ENCODE measurements at places on chromosomes 2 and 18.

- peak; percentile 26 for DNase-seq
These were observed 383.9 kb downstream of the ARHGAP15 start for GRCh38 chr2:143513081-143513480.

GRCh38 chr2:218329027-218329825 is 27.4 kb upstream of the CATIP start:
- DNase-seq = no peak

- DNase-seq = no peak
These were observed 373.8 kb downstream of the TMEM182 start for GRCh38 chr2:103135679-103136078.

DNA sequence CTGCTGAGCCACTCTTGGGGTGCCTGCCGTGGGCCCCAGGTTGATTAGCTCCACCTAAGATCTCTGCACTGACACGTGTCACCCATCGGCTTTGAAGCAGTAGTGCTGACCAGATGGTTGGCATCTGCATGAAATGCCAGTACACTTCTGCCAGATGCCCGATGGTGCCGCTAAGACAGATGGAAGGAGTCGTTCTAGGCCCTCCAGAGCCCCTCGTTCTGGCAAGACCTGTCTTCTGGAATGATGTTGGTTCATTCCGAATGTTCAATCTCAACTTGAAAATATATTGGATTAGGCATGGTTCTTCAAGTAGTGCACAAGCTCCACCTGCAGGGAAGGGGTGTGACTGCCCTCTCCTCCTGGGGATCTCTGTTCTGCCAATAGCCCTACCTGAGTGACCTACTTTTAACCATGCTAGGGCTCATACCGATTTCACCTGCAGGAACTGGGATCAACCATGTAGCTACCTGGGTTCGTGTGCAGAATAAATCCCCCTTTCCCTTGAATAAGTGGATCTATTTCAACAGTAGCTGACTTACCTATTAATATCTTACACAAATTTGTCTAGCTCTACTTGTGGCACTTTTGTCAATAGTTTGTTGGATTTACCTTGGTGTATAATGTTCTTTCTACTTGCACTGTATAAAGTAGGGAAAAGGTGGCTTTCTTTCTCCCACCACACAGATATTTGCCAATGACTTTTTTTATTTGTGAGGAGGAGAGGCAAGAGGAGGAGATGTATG is 342.6 kb downstream of the CTNNA2 start:
- DNase-seq = no peak

- DNase-seq = no peak
These were observed 84.7 kb upstream of the BOD1L2 start for GRCh38 chr18:57062178-57062577.

- no peak for DNase-seq
These were observed 542.4 kb upstream of the NRP2 start for GRCh38 chr2:205139822-205140463.

DNA sequence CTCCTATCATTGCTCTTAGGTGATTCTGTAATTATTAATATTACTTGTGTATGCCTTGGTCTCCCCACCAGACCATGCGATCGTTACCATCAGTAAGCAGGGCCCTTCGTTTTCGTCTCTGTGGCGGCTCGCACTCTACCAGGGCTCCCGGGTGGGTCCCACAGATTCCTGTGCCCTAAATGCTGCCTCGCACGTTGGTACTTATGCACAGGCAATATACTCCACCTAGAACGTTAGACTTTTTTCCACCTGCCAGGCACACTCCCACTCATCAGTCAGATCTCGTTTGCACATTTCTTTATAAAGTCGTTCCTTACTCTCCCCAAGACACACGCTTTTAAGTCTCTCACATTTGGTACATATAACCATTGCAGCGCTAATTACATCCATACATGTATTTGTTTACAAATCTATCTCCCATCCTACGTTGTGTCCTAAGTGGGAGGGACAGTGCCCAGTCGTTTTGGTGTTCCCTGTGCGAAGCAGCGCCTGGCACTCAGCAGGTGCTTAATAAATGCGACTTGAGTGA is 901 bp downstream of the FEZ2 start:
- no peak for DNase-seq

GRCh38 chr2:70861777-70862625 is 26.4 kb upstream of the CD207 start:
- peak; percentile 51 for DNase-seq

DNA sequence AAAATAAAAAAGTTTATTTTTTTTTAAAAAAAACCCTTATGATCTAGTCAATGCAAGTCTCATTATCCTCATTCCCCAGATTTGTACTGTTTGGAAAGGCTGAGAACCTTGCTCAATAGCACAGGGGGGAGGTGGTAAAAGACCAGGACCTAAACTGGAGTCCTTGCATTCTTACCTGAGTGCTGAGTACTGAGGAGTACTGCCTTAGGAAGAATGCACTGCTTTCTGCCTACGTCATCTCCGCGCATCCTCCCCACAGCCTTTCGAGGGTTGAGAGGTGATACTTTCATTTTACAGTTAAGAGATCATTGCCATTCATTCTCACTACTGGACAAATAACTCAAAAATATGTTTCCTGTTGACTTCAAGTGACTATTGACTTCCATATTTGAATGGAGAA is 73.8 kb downstream of the MAP3K20 start:
- no peak for DNase-seq

DNA sequence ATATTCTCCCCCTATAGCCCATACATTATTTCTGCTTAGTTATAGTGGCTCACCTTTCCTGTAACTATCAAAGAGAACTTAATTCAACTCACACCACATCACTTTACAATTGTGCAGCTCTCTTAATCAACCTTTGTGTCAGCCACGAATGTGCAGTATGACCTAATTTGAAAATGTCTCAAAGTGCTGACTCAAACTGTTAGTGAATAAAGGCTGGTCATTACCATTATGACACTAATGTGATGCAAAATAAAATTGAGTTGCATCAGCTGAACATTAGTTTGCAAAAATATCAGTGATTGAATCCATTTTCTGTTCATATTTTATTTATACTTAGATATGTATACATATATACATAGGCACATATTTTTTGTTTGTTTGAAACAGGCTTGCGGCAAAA is 251.8 kb downstream of the MEIS1 start:
- peak; percentile 67 for DNase-seq

GRCh38 chr18:23743733-23744333 is 54.6 kb downstream of the LAMA3 start:
- DNase-seq = peak; percentile 76

- DNase-seq = no peak
These were observed 224.0 kb downstream of the CELF4 start for GRCh38 chr18:37341473-37342086.

GRCh38 chr2:172256886-172257285 is 154.2 kb upstream of the DLX2 start:
- no peak for DNase-seq

- DNase-seq = no peak
These were observed 144.9 kb downstream of the TNS1 start for GRCh38 chr2:217857624-217858506.

DNA sequence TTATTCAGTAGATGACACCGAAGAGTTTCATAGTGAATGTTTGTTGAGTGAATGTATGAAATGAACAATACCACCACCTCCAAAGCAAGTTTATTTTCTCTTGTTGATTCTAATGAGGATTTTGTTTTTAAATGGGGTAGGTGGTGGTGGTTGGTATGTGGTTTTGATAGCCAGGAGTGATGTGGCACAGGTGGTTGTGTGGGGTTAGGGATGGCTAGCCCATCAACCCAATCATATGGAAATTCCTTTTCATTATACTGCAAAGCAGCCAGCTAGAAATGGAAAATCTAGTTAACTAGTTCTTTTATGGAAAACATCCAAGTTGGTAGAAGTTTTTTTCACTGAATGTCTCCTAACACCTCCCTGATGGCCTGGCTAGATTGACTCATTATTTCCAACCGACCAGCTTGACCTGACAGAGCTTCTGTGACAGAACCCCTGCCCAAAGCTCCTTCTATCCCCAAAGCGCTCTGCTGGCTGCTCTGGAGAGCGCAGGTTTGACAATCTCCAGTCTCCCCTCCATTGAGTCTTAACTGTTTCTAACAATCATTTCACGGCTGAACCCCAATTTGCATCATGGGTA is 376.9 kb downstream of the MTX2 start:
- no peak for DNase-seq

DNA sequence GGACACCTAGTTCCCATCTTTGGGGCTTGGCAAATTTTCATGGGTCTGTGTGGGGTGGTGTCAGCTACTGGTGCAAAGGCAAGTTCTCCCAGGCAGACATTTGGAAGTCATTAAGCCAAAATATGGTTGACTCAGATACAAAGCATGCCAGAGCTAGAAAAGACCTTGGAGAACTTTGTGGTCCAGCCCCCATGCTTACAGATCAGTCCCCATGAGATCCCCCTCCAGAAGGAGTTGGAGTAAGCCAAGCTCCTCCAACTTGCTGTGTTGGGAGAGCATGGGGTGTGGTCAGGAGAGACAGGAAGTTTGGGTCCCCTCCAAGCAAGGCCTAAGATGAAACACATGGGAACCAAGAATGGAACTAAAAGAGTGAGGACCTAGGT is 224.5 kb downstream of the CYP26B1 start:
- no peak for DNase-seq

- no peak for DNase-seq
These were observed 343.9 kb downstream of the DYSF start for GRCh38 chr2:71797035-71797810.

GRCh38 chr2:69994166-69994565 is 32.7 kb upstream of the ASPRV1 start:
- DNase-seq = no peak

DNA sequence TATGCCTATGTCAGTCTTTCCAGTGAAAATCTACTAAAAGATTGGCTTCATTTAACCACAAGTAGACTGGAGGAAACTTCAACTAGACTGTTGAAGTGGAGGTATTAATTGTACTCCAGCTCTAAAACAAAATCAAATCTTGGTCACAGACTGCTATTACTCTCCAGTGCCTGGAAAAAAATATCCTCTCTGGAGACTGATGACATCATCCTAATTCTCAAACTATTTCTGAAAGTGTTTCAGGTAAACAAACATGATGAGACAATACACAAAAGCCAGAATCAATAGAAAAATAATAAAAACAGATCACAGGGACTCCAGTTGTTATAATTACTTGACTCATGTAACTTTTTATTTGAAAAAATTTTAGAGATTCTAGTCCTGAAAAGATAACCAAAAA is 87.7 kb upstream of the MYO3B start:
- DNase-seq = peak; percentile 13

GRCh38 chr2:161480123-161480522 is 64.0 kb downstream of the TBR1 start:
- DNase-seq = no peak

DNA sequence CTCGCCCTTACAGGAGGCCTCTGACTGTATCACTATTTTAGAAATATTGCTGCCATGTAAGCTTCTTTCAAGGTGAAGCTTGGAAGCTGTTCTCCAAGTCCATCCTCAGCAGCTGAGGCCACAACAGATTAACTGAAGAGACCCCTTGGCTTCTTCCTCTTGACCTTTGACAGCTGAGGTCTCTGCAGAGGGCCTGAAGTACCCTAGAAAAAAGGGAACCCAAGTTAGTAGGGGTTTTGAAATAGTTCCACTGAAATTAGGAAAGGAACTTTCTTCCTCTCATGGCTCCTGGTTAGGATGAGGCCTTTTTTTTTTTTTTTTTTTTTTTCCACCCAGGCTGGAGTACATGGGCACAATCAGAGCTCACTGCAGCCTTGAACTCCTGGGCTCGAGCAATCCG is 15.5 kb upstream of the IHH start:
- DNase-seq = no peak

GRCh38 chr2:128028668-128029054 is 802 bp upstream of the SAP130 start:
- DNase-seq = no peak

- no peak for DNase-seq
These were observed 85.0 kb downstream of the INHBB start for GRCh38 chr2:120430957-120431356.

GRCh38 chr2:85134896-85135659 is 1.9 kb downstream of the TCF7L1 start:
- DNase-seq = no peak

DNA sequence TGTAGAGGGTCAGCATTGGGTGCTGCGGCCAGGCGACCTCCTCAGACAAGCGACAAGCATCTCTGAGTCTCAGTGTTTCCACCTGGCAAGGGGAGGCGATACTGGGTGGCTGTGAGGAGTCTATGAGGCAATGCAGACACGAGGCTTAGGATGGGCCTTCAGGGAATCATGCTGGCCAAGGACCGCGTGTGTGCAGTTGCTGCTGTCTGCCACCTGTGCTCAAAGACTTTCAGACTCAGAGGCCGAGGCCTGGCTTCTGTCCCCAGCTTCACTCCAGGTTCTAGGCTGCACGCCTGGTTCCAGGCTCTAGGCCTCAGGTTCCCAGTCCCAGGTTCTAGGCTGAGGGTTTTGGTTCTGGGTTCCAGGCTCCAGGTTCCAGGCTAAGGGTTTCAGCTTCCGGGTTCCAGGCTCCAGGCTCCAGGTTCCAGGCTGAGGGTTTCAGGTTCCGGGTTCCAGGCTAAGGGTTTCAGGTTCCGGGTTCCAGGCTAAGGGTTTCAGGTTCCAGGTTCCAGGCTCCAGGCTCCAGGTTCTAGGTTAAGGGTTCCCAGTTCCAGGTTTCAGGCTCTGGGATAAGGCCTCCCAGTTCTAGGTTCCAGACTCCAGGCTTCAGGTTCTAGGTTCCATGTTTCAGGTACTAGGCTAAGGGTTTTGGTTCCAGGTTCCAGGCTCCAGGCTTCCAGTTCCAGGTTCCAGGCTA is 14.8 kb downstream of the LRRFIP1 start:
- DNase-seq = no peak

GRCh38 chr2:605674-606608 is 71.3 kb downstream of the TMEM18 start:
- DNase-seq = no peak

- DNase-seq = no peak
These were observed 92.4 kb downstream of the SOCS6 start for GRCh38 chr18:70380915-70381896.

DNA sequence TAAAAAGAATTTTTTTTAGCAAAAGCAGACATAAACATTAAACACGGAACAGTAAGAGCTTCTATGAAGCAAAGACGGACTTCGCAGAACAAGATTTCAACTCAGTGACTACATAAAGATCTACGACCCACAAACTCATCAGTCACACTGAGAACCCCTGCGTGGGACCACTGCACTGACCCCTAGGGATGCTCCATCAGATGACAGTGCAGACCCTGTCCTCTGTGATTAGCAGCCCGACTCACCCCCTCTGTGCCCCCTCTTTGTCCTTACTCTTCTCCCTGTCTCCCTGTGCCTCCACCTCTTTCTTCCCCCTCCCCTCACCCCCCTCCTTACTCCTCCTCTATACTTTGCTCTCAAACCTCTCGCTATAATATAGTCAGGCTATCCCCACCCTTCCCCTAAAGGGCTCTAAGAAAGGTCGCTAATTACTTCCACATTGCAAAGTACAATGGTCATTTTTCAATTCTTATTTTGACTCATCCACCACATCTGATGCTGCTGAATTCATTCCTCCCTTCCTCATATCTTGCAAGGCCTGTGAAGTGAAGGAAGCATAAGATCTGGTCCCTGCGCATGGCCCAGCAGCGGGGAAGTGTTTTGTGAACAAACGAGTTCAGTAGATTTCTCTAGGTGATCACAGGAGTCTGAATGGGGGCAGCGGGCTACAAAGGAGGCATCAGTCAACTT is 89.3 kb downstream of the CABYR start:
- DNase-seq = no peak

GRCh38 chr18:33446604-33447003 is 6.1 kb upstream of the CCDC178 start:
- peak; percentile 12 for DNase-seq
